SK-N-SH treated with all-trans-retinoic acid at 6 μM for 48 hours (cell line): ENCODE measurements at places on chromosomes 2 and 18.

- ATAC-seq: peak; percentile 42; the same call in 1 of the 3 replicates
Measured at GRCh38 chr2:12032398-12032797, 286.0 kb downstream of the LPIN1 start.

GRCh38 chr18:28062443-28062842 is 114.5 kb downstream of the CDH2 start:
- ATAC-seq: no peak

GRCh38 chr18:75159238-75159518 is 49.8 kb downstream of the PTGR3 start:
- no peak for ATAC-seq

DNA sequence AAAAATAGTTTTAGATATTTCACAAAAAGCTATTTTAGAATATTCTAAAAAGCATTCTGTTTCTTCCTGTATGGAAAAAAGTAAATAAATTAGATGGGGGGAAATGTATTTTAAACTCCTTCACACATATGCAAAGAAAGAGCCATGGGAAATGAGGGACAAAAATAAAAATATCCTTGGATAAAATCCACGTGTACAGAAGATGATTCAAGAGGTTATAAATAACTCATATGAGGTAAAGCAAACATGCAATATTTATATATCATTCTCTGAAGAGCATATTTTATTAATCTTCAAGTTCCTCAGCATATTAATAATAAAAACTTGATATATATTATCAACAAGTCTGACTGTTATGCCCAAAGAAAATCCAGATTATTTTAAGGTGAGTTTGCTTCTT is 8.8 kb upstream of the GFPT1 start:
- ATAC-seq: no peak
